ENCODE measurements at places on chromosomes 1 and 21.

DNA sequence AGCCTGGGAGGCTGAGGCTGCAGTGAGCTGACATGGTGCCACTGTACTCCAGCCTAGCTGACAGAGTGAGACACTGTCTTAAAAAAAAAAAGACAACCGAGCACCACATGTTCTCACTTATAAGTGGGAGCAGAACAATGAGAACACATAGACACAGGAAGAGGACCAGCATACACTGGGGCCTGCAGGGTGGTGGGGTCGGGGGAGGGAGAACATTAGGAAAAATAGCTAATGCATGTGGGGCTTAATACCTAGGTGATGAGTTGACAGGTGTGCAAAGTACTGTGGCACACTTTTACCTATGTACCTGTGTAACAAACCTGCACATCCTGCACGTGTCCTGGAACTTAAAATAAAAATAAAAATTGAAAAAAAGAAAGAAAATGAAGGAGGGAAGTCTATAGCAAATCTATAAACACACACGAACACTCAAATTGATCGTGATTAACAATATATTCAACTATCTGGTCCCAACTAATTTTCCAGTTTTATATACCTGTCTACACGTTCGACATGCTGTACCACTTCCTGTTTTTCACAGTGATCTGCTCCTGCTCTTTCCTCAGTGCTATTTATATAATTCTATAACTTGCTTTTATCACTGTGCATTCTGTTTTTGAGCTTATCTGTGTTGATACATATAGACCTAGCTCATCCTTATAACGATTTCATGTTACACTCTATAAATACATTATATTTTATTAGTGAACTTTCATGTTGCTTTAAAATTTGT lies 27.2 kb downstream of the AK5 start:
- DNase-seq = no peak

- no peak for DNase-seq
Measured at GRCh38 chr1:10839188-10839770, 42.8 kb upstream of the CASZ1 start.

DNA sequence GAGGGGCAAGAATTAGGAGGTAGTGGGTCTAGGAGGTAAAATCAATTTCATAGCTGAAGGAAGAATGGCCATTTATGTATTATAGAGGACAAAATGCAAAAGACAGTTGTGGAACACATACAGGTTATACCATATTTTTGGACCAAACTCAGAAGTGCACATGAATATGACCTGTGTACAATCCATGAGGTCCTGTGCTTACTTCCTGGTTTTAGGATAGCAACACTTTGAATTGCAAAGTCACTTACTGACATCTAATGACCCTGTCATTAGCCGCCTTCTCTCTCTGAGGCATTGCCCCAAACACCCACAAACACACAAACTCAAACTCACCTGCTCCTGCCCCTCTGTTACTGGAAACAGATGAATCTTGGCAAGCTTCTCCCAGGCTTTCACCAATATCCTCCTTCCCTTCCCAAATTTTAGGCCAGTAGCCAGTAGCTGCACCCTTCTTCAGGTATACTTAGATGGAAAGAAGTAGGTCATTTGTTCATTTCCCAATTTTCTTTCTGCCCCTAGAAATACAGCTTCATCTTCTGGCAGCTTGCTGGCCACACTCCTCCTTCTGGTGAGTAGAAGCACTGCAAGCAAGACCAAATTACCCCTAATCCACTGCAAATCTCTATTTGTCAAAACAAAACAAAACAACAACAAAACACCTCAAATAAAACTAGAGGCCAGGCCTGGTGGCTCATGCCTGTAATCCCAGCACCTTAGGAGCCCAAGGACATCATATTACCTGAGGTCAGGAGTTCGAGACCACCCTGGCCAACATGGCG lies 13.7 kb upstream of the RPL5 start:
- peak; percentile 59 for DNase-seq

DNA sequence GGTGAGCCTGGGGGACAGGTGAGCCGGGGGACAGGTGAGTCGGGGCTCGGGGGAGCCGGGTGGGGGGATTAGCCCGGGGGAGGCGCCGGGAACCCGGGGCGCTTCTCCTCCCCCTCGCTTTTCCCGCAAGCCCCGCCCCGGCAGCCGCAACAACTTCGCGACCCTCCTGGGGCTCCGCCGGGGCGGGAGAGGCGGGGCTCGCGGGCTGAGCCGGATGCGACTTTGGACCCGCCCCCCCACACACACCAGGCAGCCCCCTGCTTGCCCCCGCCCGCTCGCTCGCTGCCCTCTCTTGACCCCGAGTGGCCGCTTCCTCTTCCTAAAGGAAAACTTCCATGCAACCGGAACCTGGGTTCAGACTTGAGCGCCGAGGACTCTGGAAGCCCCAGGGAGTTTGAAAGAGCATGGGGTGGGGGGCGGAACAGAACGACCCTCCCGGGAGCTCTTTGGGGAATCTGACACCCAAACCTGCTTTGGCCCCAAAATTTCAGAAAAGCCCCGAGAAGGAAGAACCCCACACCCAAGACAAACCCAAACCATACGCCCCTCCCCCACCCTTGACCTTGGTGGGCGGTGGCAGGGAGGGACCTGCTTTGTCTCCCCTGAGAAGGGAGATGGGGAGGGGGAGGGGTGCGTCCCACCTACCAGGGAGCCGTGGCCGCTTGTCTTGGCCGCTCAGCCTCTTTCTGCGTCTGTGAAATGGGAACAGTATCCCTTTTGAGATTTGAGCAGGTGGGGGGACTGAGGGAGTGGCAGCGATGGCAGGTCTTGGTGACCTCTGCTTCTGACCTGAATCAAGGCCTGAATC lies 550 bp downstream of the ARHGEF16 start:
- DNase-seq = no peak

GRCh38 chr1:43309405-43310025 lies 8.7 kb downstream of the TIE1 start:
- DNase-seq = peak; percentile 37

- DNase-seq = no peak
Measured at GRCh38 chr1:13892198-13892597, 192.2 kb downstream of the PRDM2 start.

DNA sequence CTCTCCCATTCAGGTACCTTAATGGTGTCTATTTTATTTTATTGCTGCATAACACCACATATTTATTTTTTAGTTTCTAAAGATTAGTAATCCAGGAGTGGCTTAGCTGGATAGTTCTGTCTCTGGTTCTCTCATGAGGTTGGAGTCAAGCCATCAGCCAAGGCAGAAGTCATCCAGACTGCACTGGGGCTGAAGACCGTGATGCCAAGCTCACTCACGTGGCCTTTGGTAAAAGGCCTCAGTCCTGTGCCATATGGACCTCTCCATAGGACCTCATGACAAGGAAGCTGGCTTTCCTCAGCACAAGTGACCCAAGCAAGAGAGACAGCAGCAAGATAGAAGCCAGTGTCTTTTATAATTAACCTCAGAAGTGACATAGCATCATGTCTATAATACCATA lies 23.0 kb upstream of the DDR2 start:
- no peak for DNase-seq

- DNase-seq = peak; percentile 70
Measured at GRCh38 chr1:19811206-19811851, 3.8 kb downstream of the RNF186 start.

- no peak for DNase-seq
Measured at GRCh38 chr1:22518379-22518778, 44.9 kb upstream of the EPHA8 start.

DNA sequence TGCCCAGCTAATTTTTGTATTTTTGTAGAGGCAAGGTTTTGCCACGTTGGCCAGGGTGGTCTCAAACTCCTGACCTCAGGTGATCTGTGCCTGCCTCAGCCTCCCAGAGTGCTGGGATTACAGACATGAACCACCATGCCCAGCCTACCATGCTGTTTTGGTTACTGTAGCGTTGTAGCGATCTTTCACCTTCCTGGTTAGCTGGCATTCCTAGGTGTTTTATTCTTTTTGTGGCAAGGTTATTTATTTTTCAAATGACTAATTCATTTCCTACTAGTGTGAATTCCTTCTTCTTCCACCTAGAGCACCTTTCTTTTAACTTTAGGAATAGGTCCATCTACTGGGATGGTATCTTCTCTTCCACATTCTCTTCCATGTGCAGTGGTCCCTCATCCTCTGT lies 29.3 kb downstream of the TMEM200B start:
- DNase-seq = peak; percentile 50

DNA sequence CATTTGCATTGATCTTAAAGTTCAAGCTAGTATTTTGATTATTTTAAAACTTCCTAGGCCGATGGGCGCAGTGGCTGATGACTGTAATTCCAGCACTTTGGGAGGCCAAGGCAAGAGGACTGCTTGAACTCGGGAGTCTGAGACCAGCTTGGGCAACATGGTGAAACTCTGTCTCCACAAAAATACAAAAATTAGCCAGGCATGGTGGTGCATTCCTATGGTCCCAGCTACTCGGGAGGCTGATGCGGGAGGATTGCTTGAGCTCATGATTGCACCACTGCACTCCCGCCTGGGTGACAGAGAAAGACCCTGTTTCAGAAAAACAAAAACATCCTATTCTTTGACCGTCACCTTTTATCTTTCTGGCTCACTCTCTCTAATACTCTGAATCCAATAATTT lies 30.0 kb downstream of the MFSD2A start:
- DNase-seq = no peak

GRCh38 chr1:50060279-50060678 lies 36.5 kb upstream of the AGBL4 start:
- peak; percentile 56 for DNase-seq

GRCh38 chr1:34262921-34263320 lies 86.2 kb downstream of the C1orf94 start:
- DNase-seq = no peak

DNA sequence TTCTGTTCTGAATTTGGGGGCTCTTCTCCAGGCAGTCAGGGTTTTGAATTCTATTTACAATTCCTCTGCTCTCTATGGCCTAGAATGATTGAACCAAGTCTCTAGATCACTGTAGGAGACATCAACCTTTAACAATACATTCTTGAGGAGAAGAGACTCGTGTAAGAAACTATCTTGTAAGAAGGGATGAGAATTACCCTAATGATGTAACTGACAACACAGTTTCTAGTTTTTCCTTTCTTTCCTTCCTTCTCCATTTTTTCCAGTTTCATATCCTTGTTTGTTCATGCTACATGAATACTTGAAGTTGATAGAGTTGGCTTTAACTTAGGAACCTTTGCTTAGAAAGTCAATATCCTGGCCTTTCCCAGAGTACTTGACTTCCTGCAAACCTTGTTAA lies 1.3 kb upstream of the ATP1A1 start:
- DNase-seq = no peak

- peak; percentile 70 for DNase-seq
Measured at GRCh38 chr1:178538192-178538916, 25.4 kb downstream of the TEX35 start.

GRCh38 chr1:247487057-247487456 lies 29.2 kb upstream of the OR2B11 start:
- peak; percentile 41 for DNase-seq

DNA sequence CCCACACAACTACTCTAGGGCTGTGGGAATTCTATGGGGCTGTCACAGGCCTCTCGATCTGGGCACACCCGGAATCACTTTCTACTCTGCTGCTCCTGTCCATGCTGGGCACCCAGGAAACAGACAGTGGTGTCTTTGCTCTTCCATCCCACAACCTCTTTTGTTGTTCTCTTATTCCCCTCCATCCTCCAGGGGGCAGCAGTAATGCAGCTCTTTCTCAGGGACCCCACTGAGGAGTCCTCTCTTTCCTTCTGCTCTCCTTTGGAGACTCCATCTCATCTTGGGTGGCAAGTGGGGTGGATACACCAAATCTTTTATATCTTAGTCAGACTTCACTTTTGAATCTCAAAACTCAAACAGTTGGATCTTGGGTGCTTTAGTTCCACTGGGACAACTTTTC lies 206.3 kb downstream of the HS2ST1 start:
- DNase-seq = no peak

DNA sequence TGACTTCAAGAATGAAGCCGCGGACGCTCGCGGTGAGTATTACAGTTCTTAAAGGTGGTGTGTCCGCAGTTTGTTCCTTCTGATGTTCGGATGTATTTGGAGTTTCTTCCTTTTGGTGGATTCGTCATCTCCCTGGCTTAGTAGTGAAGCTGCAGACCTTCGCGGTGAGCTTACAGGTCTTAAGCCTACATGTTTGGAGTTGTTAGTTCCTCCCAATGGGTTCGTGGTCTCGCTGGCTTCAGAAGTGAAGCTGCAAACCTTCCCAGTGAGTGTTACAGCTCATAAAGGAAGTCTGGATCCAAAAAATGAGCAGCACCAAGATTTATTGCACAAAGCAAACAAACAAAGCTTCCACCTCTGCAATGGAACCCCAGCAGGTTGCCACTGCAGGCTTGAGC lies 14.7 kb downstream of the LDLRAD1 start:
- DNase-seq = peak; percentile 42

DNA sequence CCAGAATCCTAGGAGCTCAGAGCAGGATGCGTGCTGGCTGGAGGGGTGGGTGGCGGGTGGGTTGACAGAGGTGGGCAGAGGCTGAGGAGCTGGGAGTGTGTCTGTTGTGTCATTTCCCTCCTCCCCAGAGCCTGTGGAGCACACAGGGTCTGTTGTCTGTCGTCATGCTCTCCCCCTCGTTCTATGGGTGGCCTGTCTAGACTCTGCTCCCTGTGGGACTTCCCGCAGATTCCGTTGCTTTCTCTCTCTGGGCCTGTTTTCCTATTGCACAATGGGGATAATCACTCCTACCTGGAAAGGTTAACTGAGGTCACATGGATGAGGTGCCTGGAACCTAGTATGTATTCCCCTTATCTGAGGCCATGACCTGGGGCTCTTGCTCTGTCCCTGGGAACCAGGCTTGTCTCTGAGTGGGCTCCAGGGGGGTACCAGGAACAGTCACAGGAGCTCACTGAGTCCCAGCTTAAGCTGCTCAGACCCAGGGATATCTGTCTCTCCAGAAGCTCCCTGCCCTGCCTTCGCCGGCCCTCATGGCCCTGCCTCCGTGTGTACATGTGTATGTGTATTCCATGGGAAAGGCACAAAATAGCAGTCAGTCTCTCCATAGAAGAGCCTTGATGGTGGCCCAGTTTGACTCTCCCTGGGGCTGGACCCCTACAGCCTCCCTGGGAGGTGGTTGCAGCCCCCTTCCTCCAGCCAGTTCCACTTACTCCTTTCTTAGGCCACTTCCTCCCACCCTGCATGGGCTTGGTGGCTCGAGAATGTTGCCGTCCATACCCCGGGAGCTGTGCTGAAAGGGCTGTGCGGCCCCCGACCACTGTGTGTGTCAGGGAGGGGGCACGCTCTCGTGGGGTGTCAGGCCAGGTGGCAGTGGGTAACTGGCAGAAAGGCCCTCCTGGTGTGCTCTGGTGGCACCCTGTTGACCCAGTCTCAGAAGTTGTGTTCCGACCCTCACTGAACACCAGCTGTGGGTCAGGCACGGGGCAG lies 17.9 kb downstream of the PTPRF start:
- DNase-seq = peak; percentile 89

- peak; percentile 16 for DNase-seq
Measured at GRCh38 chr21:45166931-45167330, 92.6 kb downstream of the ADARB1 start.

GRCh38 chr1:15452216-15452615 lies 4.3 kb upstream of the CELA2A start:
- DNase-seq = no peak

DNA sequence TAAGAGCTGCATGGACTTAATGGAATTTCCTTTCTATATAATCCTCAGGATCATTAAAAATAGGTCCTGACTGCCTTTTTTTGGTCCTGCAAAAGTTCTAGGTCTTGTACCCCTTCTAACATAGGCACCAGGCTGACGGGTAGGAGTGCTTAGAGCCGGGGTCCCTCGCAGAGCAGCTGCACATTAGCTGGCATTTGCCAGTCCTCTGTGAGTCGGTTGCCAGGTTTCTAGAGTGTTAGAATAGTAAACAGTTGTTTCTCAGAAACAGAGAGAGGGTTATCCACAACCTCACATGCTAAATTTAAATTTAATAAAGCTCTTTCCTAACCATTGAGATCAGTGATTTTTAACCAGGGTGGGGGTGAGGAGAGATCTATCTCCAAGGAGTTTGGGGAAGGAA lies 35.4 kb upstream of the HEATR1 start:
- no peak for DNase-seq

Data from epithelial cell of esophagus (primary cell).